ENCODE measurements at places on chromosomes 7 and 10. TPM values are rescaled to one million over a fixed set of nuclear protein-coding genes. Genes with fewer than 3 reads are reported as not detected.
A peak's percentile ranks its signal among the peaks of the same experiment; 100 is the strongest.

GRCh38 chr7:117014673-117015133 is 61.4 kb downstream of the ST7 start:
- DNase-seq, result peak; percentile 49

DNA sequence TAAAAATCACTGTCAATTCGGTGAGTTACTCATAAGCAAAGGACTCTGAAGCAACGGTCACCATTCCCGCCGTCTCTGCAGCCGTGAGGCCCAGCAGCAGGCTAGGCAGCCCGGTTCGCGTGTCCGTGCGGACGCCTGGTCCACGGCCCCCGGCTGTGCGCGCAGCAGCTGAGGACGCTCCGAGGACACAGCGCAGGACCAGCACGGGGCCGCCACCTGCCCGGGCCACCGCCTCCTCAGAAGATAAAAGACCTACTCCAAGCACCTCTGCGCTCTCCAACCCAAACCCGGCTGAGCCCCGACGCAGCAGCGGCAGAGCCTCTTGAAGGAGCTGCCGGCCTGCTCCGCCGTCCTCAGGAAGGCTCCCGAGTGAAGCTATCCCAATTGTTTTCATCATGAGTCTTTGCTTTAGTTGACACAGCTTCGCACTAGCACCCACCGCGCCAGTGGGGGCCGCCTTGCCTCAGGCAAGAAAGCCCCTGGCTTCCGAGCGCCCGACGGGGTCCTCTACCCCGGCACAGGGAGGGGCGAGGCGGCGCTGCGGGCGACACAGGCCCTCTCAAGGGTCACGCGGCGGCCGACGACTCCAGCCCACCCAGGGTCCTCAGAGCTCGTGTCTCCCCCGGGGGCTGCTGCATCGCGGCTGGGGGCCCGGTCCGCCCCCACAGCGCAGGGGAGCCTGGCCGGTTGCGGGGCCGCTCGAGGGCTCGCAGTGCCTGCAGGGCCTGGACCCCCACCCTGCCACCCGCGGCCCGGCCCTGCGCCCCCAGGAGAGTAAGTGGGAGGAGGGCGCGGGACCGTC is 16.9 kb upstream of the GPR146 start:
- DNase-seq, result peak; percentile 23

DNA sequence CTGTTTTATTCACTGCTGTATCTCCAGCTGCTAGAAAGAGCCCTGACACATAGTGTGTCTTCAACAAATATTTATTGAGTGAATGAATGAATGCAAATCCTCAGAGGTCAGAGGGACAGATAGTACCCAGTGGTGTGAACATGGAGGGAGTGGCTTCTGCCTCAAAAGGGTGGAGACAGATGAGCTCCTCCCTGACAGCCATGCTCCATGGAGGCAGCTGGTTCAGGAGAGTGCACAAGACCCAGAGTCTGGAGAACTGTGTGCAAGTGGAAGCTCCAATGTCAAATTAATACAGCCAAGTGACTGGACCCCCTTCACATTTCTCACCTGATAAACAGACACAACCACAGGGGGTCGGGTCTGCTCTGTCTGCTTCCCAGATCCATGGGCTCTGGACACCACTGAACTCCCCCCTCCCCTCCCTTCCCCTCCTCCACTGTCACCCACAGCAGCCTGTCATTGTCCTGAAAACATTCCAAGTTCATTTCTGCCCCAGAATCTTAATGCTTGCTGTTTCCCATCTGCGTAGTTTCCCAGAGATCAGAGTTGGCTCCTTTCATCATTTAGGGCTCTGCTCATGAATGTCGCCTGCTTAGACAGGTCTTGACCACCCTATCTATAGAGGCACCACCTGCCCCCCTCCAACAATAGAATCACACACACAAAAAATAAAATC is 312.9 kb upstream of the PODXL start:
- DNase-seq, result no peak

Gene HMX3
- not detected for total RNA-seq

- no peak for DNase-seq
Measured at GRCh38 chr7:32941181-32941580, 16.1 kb upstream of the FKBP9 start.

- no peak for DNase-seq
Measured at GRCh38 chr10:66414943-66415342, 510.9 kb upstream of the LRRTM3 start.

GRCh38 chr10:8045726-8046494 is 8.6 kb upstream of the GATA3 start:
- no peak for DNase-seq

Gene PANK1
- 4.0 TPM for total RNA-seq

Gene BUB3
- 230 TPM for total RNA-seq

DNA sequence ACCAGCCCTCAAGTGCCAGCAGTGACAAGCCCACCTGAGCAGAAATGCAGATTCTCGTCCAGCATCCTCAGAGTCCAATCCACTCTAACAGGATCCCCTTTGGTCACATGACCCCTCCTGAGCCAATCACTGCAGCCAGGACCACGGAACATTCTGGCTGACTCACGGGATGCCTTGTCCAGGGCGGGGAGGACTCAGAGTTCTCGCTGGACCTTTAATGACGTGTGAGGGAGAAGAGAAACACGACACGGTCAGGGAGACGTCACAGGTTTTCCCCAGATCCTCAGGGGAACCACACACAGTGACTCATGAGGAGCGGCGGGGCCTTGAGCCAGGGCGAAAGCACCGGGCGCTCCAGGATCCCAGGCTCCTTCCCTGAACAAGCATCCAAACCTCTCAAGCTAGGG is 155.7 kb downstream of the PTPRN2 start:
- no peak for DNase-seq

Gene KCP
- not detected for total RNA-seq

DNA sequence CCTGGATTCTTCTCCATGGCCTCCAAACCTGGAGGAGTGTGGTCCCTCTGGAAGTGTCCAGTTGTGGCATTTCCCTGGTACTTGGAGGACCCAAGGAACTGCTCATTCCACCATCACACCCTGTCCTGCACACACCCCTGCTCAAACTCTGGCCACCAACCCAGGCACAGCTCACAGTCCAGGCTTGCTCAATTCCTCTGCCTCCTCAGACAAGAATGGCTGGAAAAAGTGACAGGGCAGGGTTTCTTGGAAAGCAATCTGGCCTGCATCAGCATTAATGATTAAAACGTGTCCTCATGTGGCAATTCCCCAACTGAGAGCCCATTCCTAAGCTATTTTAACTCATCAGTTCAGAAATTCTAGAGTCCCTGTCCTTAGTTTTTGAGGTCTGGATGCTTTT is 17.2 kb upstream of the TPST1 start:
- no peak for DNase-seq

Gene SLC18A3
- not detected for total RNA-seq

Gene EEPD1
- total RNA-seq, result 1.3 TPM

- peak; percentile 84 for DNase-seq
Measured at GRCh38 chr7:100867040-100867775, at the start of gene TRIP6. TRIP6 (plus strand) TSS chr7:100867387; CDS start chr7:100867498, 111 bp downstream.

GRCh38 chr10:130021383-130021950 is 57.4 kb upstream of the EBF3 start:
- peak; percentile 32 for DNase-seq

Gene TWIST1
- 1.2 TPM for total RNA-seq

Gene GIMAP5
- 53.3 TPM for total RNA-seq

- no peak for DNase-seq
Measured at GRCh38 chr7:82317257-82317721, 126.3 kb downstream of the CACNA2D1 start.

Gene KLLN
- 0.30 TPM for total RNA-seq

GRCh38 chr10:62614389-62615157 is 189.9 kb upstream of the ADO start:
- peak; percentile 58 for DNase-seq

Gene PAPSS2
- 0.30 TPM for total RNA-seq

DNA sequence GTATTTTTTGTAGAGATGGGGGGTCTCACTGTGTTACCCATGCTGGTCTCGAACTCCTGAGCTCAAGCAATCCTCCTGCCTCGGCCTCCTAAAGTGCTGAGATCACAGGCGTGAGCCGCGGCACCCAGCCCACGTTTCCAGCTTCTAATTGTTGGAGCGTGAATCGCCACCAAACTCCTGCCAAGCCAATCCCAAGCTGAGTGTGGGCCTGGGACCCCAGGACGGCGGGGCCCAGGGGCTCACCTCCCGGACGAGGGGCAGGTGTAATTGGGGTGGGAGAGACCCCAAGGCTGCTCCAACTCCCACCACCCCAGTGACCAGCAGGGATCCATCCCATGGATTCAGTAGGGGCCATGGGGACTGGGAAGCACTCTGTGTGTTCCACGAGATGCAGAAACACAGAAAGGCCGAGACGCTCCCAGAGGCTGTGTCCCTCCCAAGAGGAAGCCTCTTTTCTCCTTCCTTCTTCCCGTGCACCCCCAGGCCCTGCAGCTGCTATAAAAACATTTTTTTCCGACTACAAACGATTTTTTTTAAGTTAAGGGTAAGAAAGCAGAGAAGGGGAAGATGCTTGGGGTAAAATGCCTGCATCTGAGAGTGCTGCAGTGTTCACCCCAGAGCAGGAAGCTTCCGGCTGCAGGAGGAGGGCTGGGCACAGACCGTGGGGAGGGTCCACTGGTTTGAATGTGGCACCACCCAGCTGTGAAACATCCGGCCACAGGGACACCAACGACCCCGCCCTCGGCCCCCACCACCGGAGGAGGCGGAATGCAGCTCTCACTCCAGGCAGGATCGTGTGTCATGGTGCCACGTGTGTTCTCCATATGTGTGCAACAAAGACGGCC is 76.5 kb downstream of the MICALL2 start:
- DNase-seq, result no peak

GRCh38 chr10:19329475-19329874 is 280.9 kb downstream of the MALRD1 start:
- DNase-seq, result no peak
